Activated T-helper 1 cell treated with anti-CD3 and anti-CD28 coated beads, Interleukin-2, amount 50 U/mL, for 16 hours (primary cell): ENCODE measurements at places on chromosomes 12 and 14.

DNA sequence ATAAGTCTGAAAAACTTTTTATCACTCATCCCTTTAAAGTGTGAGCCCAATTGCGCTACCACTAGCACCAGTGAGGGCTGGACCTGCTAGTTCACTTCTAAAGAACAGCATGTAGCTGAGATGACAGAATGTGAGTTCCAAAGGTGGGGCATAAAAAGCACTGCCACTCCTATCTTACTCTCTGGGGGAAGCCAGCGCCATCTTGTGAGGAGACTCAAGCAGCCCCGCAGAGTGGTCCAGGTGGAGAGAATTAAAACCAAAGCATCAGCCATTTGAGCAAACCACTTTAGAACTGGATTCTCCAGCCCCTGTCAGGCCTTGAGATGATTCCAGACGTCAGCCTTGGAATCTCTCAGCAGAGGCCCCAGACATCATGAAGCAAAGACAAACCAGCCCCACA lies 39.9 kb downstream of the TMEM132D start:
- no peak for DNase-seq

DNA sequence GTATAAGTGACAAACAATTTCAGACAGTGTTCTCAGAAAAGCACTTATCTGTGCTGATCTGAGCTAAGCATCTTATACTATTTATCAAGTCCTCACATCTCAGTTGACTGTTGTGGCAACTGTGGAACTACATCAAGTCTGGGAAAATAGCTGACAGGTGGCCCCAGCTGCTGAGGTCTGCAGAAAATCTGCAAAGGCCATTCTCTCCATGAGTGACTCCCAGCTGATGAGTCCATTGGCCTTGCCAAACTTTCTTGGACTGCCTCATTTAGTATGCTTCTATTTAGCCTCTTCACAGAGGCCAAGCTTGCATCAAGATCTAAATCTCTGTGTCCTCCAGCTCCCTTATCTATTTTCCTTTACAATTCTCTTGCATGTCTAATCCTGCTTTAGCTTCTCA lies 174.5 kb upstream of the RBM19 start:
- no peak for DNase-seq

GRCh38 chr14:31229009-31229408 lies 21.4 kb upstream of the HECTD1 start:
- DNase-seq: no peak

DNA sequence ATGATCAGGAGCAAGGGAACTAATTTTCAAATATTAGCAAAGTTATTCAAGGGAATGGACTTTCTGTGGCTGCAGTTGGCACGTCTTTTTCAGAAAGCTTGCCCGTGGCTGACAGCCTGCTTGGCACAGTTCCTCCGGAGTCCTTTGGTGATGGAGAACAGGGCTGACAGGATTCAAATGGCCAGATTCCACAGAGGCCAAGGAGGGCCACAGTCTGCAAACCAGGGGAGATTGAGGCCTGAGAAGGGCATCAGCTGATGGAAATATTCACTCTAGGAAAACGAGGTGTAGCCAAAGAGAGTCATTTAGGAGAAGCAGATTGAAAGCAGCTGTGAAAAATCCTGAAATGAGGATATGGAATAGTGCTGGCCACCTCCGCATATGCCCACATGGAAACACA lies 178.3 kb downstream of the EMP1 start:
- DNase-seq: no peak

DNA sequence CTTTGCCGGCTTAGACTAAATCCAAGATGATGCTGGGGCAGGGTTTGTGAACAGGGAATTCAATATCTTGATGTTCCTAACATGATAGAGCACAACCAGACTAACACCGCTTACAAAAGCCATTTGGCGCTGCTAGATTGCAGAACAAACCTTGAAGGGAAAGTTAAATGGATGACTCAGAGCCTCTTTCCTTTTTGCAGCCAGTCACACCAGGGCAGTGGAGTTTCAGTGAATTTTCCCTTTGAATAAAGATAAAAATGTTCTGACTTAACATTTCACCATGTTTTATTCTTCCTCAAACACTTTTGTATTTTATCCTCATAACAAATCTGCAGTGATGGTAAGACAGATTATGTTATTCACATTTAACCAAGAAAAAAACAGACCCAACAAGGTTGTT lies 47.3 kb downstream of the PDE6H start:
- no peak for DNase-seq

- no peak for DNase-seq
Observed at GRCh38 chr12:69023840-69024239, 90.9 kb upstream of the CPM start.

DNA sequence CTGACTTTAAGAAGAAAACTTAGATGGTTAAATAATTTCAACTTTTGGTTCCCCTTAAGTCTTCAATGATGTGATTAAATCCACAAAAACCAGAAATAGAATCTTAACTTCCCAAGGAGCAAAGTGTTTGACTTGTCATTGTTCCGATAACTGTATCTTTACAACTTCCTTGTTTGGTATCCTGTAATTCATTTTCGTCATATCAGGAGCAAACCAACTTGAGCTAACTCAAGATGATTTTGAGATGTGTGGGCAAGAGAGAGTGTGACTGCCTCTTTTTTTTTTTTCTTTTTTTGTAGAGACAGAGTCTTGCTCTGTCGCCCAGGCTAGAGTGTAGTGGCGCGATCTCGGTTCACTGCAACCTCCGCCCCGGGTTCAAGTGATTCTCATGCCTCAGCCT lies 25.3 kb downstream of the DRAM1 start:
- DNase-seq: no peak

- DNase-seq: no peak
Observed at GRCh38 chr12:52391618-52392002, 6.2 kb upstream of the KRT84 start.

GRCh38 chr14:54447231-54447692 lies 6.1 kb upstream of the CNIH1 start:
- DNase-seq: no peak

DNA sequence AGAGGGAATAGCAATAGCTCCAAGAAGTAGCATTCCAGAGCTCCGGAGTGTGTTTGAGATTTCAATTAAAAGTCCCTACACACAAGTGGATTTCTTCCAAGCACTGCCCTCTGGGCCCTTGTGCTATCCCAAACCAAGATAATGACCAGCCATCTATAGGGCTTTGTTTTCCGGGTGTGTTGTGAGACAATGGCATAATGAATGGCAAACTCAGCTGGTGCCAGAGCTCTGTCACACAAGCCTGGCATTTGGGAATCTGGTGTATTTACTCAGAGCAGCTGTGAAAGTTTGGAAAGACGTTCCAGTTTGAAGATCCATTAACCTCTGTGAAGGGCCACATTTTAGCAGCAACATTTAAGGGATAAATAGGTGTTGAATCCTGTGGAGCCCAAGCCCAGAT lies 61.2 kb upstream of the TMTC2 start:
- DNase-seq: no peak

DNA sequence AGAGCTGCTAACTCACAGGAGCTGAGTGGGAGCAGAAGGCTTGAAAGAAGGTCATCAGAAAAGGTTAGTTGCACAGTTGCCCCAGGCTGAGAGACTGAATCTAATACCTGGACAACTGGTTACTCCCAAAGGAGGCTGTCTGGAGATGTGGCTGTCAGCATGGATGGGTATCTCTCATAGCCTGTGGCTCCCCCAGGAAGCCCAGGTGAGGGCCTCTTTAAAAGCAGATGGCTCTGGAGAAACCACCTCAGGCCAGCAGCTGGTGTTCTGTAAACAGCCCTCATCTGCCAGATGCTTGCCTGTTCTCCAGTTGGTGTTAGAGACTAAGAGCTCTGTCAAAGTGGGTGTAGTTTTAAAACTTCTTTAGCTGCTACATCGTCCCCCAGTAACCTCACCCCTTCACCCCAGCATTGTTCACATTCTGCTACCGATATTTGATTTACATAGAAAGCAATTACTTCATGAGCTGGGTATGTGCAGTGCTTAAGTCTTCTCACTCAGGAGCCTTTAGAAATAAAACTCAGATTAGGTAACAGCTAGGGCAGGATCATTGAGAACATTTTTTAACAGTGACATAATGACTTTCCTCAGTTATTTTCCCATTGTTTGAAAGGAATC lies 25.8 kb downstream of the DACT1 start:
- no peak for DNase-seq

- DNase-seq: no peak
Observed at GRCh38 chr14:37855871-37856270, 260.4 kb downstream of the TTC6 start.

DNA sequence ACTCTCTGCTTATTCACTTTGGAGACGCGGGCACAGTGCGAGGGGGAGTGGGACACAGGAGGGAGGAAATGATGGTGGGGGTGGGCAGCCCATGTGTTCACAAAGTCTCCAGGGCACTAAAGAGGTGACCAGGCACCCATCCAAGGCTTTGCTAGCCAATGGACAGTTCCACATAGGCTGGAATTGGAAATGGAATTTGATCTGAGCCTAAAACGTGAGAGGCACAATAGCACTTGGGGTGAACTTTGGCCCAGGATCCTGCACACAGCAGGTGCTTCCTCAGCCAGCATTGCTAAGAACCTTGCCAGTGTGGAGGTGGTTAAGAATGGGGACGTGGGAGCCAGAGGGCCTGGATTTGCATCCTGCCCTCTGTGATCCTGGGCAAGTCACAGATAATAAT lies 193.8 kb downstream of the CHST11 start:
- DNase-seq: no peak

GRCh38 chr12:55720071-55720564 lies at the start of gene RDH5:
RDH5 (plus strand) TSS chr12:55720393; CDS start chr12:55721185, 792 bp downstream.
- no peak for DNase-seq

DNA sequence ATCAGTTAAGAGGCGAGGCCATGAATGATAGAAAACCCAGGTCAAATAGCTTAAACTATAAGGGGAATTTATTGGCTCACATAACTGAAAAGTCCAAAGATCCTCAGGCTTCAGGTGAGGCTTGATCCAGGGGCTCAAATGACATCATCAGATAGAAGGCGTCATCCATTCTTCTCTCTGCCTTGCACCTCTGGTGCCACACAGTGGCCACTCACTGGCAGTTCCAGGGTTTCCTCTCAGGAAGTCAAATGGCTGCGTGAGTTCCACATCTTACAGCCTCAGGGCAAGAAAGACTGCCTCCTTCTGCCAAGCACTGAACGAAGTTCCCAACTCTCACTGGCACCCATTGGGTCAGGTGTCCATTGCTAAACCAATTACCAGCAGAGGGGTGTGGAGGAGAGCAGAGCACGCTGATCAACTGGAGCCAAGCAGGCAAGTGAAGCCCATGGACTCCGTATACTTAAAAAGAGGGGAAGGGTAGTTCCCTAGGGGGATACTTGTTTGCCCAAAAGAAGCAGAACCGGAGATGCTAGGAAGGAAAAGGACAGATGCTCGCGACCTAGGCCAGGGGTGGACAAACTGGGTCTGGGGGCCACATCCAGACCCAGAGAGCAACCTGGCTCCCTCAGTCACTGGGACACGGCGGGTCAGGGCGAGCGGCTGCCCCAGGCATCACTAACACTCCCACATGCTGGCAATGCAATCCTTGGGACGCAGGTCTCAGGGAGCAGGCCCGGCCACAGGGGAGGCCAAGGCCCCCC lies 69.3 kb downstream of the SERPINA3 start:
- DNase-seq: no peak

DNA sequence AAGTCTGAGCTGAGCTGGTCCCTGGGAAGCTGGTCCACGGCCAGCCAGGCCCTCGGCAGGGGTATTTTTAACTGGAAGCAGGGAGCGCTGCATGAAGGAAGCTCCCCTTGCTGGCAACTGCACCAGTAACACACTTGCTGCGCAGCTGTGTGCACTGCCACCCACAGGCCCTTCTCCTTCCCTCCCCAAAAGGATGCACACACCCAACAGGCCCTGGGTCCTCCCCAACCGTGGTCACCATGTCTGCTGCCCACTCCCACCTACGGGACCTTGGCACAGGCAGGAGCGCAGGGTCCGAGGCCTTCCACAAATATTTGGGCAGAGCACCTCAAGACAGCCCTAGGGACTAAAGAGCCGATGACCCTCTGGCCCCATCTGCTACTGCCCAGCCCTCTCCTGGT lies 157.0 kb upstream of the PRMT8 start:
- DNase-seq: no peak

GRCh38 chr12:2637371-2637770 lies 157.4 kb upstream of the FKBP4 start:
- no peak for DNase-seq

DNA sequence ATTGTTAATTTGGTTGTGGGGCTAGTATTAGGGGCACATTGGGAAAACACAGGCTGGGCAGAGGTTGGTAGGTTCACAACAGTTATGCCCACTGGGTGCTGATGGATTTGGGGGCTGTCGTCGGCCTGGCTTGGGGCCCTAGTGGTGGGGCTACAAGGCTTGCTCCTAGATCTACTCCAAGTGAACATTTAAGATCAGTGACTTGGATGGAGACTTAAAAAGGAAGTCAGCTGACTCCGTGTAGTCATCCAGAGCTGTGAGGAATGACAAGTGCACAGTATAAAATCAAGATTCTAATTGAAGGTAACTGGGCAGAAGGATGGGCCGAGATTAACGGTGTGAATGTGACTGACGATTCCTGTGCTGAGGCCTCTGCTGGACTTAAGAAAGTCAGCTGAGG lies 12.8 kb upstream of the NR4A1 start:
- no peak for DNase-seq

DNA sequence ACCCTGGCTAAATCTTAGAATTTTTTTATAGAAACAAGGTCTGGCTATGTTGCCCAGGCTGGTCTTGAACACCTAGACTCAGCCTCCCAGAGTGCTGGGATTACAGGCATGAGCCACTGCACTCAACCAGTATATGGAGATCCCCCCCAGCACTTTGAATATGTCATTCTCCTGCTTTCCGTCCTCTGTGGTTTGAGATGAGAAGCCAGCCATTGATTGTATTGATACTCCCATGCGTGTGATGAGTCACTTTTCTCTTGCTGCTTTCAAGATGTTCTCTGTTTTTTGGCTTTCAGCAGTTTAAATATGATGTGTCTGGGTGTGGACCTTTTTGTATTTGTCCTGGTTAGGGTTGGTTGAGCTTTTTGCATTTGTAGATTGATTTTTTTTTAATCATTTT lies 75.2 kb upstream of the DNM1L start:
- no peak for DNase-seq

GRCh38 chr12:127685491-127685890 lies 581.5 kb upstream of the TMEM132C start:
- no peak for DNase-seq

DNA sequence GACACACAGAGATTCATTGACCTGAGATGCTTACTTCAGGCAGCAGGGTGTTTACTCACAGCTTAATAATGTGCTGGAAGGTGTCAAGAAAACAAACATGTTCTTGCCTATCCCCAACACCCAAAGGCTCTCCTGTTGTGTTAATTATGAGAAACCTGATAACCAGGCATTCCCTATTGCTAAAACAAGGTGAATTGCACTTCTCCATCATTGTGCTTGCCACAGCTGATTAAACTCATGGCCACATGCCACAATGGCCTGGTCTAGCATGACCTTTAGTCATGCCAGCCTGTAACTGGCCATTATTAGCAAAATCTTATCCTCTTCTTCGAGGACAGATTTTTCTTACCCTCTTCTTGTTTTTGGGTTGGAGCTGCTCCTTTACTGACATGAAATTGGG lies 21.4 kb downstream of the SMOC1 start:
- DNase-seq: no peak

- DNase-seq: no peak
Observed at GRCh38 chr14:49582113-49582977, 3.8 kb downstream of the RPS29 start.
